ENCODE measurements at places on chromosomes 1 and 21.

DNA sequence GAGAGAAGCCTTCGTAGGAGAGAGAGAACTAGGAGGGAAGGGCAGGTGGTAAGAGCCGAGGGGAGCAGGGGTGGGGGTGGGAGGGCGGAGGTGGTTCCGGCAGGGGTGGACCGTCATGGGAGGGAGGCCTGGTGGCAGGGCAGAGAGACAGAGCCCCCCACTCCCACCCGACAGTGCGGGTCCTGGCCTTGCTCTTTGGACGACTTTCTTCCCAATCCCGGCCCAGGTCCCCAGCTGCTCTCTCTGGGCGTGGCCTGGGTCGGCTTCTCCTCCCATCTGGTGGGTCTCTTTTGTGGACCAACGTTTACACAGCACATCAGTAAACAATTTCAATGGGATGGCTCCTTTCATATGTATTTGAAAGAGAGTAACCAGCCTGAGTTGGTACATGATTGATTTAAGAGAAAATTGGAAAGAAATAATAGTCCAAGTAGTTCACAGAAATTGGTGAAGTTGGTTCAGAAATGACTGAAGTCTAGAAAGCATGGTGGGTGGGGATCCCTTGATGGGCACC lies 56.9 kb downstream of the LDLRAD2 start:
- H3K4me1 ChIP-seq: peaks cover 16% of the 10 kb centered on the region
- H3K4me3 ChIP-seq: no peak overlapping the region
- no peak for DNase-seq
- peaks cover 50% of the 10 kb centered on the region for H3K36me3 ChIP-seq
- peak overlapping the region; percentile 67 for H3K27ac ChIP-seq
- no peaks in the 10 kb centered on the region for H3K27me3 ChIP-seq

DNA sequence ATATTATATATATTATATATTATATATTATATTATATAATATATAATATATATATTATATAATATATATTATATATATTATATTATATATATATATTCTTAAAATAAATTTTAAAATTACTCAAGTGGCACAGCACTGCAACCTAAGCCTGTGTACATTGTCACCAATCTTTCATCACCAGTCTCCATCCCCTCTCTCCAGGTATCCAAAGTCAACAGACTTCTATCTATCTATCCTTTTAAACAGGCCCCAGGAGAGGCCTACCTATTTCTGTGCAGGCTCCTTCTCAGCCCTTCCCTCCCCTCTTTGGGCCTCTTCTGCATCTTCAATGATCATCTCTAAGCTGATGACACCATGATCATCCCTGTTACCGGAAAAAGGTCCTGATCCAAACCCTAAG lies 111.7 kb downstream of the RHOU start:
- H3K27ac ChIP-seq: no peak overlapping the region
- no peaks in the 10 kb centered on the region for H3K4me1 ChIP-seq
- DNase-seq: no peak
- H3K36me3 ChIP-seq: no peaks in the 10 kb centered on the region
- no peaks in the 10 kb centered on the region for H3K27me3 ChIP-seq
- no peak overlapping the region for H3K4me3 ChIP-seq

DNA sequence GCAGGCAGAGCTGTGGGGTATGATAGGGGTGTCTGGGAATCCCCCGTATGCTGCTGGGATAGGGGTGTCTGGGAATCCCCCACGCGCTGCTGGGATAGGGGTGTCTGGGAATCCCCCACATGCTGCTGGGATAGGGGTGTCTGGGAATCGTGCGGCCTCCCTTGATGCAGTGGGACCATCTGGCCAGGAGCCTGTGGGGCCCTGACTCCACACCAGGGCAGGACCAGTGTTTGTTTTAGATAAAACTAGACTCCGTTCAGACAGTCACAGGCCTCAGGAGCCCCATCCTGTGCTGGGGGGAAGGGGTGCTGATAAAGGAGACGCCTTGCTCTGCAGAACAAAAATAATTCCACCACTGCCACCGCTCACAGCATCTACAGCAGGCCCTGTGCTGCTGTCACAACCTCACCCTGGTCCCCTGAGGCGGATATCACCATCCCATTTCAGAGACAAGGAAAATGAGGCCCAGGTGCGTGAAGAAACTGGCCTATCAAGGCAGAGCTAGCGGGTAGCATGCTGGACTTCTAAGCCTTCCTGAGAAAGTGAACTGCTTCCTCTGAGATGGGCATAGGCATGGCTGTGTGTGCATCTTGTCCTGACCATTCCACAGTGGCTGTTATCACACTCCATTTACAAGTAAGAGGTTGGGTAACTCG lies 24.0 kb downstream of the ECE1 start:
- peaks cover 80% of the 10 kb centered on the region for H3K4me1 ChIP-seq
- H3K27ac ChIP-seq: peak overlapping the region; percentile 44
- DNase-seq: no peak
- no peaks in the 10 kb centered on the region for H3K36me3 ChIP-seq
- no peak overlapping the region for H3K4me3 ChIP-seq
- no peaks in the 10 kb centered on the region for H3K27me3 ChIP-seq

GRCh38 chr1:62333441-62333840 lies 14.2 kb upstream of the KANK4 start:
- H3K27ac ChIP-seq: no peak overlapping the region
- no peak overlapping the region for H3K4me3 ChIP-seq
- peaks cover 13% of the 10 kb centered on the region for H3K4me1 ChIP-seq
- H3K36me3 ChIP-seq: no peaks in the 10 kb centered on the region
- H3K27me3 ChIP-seq: no peaks in the 10 kb centered on the region

- no peak for DNase-seq
- no peaks in the 10 kb centered on the region for H3K27me3 ChIP-seq
- peak overlapping the region; percentile 7 for H3K27ac ChIP-seq
- H3K4me1 ChIP-seq: peaks cover 32% of the 10 kb centered on the region
Measured at GRCh38 chr1:24294228-24294672, 24.9 kb upstream of the GRHL3 start.

DNA sequence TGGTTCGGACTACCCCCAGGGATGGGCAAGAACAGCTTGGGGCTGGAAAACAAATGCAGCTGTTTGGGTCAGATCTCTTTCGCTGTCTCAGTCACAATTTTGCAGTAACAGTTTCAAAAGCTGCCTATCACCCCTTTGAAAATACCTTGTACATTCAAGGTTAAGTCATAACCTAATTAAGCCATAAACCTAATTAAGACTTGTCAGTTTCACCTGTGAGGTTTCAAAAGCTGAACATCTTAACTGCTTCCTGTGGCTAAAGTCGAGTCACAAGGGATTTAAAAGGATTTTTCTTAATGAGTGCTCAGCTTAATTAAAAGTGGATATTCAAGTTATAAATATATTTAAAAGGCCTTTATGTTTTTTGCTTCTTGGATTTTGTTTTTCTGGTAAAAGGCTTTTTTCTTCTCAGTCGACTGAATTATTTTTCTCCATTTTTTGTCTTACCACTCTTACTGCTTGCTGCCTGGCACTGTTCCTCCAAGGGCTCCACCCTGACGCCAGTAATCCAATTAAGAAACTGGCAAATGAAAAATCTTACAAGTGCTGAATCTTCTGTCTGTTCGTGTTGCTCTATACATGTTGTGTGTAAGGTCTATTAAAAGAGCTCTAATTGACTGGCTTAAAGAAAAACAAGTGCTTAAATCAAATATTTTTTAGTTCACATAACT lies 31.3 kb downstream of the CBR1 start:
- H3K27ac ChIP-seq: no peak overlapping the region
- H3K4me3 ChIP-seq: no peak overlapping the region
- no peaks in the 10 kb centered on the region for H3K27me3 ChIP-seq
- H3K36me3 ChIP-seq: no peaks in the 10 kb centered on the region
- H3K4me1 ChIP-seq: peaks cover 7% of the 10 kb centered on the region

DNA sequence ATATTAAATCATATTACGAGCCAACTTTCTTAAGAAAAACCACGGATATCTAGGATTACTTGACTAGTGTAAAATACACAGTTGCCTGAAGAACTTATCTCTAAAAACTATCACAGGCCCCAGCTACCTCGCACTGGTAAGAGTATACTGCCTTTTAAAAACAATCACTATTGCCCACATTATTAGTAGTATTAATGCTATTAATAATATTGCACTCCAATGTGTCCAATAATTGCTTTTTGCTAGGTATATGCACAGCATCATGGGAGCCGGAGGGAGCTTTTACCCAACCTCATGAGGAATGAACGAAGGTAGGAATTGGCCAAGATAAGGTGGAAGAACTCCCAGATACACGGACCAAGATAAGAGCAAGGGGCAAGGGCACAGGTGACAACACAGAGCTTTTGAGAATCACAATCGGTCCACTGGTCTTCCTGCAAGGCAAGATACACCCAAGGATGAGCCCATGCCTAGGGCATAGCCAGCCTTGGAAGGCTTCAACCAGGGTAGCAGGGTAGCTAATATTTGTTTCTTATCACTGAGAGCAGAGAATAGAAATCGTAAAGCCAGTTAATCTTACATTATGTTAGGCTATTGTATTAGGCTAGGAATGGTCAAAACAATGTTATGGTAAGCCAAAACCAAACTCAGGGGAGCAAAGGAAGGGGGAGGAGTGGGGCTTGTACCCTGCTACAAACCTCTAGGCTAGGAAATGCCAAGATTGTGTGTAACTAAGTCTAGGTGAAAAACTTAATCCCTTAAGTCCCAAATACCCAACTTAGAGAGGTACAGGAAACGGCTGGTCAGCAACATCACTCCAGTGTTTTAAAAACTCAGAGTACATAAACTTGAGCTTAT lies 9.4 kb downstream of the GLUL start:
- H3K4me3 ChIP-seq: no peak overlapping the region
- peaks cover 29% of the 10 kb centered on the region for H3K4me1 ChIP-seq
- DNase-seq: no peak
- no peaks in the 10 kb centered on the region for H3K27me3 ChIP-seq
- peak overlapping the region; percentile 40 for H3K27ac ChIP-seq

GRCh38 chr1:158396646-158397045 lies 2.6 kb downstream of the OR10T2 start:
- H3K27me3 ChIP-seq: no peaks in the 10 kb centered on the region
- H3K36me3 ChIP-seq: no peaks in the 10 kb centered on the region
- no peak overlapping the region for H3K4me3 ChIP-seq
- H3K27ac ChIP-seq: no peak overlapping the region
- DNase-seq: no peak

- no peaks in the 10 kb centered on the region for H3K27me3 ChIP-seq
- DNase-seq: no peak
- no peak overlapping the region for H3K27ac ChIP-seq
- peaks cover 6% of the 10 kb centered on the region for H3K4me1 ChIP-seq
- H3K4me3 ChIP-seq: no peak overlapping the region
Measured at GRCh38 chr1:1282998-1283397, 2.8 kb downstream of the SCNN1D start.

DNA sequence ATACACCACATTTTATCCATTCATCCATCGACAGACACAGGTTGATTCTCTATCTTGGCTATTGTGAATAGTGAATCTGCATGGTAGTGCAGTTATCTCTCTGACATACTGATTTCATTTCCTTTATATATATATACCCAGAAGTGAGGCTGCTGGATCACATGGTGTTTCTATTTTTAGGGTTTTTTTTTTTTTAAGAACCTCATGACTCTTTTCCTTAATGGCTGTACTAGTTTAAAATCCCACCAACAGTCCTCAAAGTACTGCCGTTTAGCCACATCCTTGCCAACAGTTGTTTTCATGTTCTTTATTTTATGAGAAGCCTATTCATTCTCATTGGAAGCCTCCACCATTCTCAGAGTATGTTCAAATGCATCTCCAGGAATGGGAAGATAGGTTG lies 258.7 kb upstream of the SNX7 start:
- H3K27me3 ChIP-seq: no peaks in the 10 kb centered on the region
- H3K4me3 ChIP-seq: no peak overlapping the region
- no peaks in the 10 kb centered on the region for H3K36me3 ChIP-seq
- no peak for DNase-seq

- H3K36me3 ChIP-seq: no peaks in the 10 kb centered on the region
- H3K4me3 ChIP-seq: peak overlapping the region; percentile 98
- peaks cover 29% of the 10 kb centered on the region for H3K4me1 ChIP-seq
- peak; percentile 72 for DNase-seq
Measured at GRCh38 chr21:33325222-33326067, 675 bp downstream of the IFNAR1 start.

DNA sequence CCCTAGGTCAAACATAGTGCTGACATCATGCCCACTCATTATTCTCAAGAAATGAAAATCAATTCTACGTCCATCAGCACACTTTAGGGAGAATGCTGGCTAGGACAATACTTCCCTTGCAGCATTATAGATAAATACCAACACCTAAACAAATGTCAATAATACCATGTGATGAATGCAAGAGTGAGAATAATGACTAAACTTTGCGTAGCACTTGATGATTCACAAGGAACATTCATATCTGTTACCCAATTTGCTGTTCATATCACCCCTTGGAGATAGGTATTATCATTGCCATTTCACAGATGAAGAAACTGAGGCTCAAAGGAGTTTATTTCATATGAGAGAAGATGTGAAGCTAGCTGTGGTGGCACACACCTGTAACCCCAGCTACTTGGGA lies 24.8 kb upstream of the EPS15 start:
- no peak overlapping the region for H3K4me3 ChIP-seq
- no peaks in the 10 kb centered on the region for H3K27me3 ChIP-seq
- H3K36me3 ChIP-seq: no peaks in the 10 kb centered on the region

DNA sequence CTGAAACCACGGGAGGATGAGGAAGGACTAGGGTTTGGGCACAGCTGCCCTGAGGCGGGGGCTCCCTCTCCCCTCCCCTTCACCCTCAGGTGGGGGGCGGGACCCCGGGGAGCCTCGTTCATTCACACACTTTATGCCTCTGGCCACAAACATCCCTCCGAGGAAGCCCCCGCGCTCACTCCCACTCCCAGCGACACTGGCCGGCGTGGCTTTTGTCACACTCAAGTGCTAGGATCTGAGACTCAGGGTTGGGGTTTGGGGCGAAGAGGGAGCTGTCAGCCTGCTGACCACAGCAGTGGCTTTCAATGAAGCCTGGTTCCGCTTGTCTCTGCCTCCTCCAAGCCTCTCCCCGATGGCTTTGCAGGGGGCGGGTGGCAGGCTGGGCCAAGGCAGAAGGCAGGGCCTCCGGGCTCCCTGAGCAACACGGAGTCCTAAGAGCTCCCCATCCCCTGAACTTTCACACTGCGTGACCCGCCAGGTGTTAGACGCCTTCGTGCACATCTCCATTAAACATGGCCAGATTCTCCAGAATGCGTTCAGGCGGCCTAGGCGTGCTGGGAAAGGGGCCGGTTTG lies 178.1 kb downstream of the NPHP4 start:
- H3K27ac ChIP-seq: no peak overlapping the region
- H3K36me3 ChIP-seq: no peaks in the 10 kb centered on the region
- H3K27me3 ChIP-seq: no peaks in the 10 kb centered on the region
- no peak overlapping the region for H3K4me3 ChIP-seq

GRCh38 chr1:70486676-70487458 lies 75.8 kb downstream of the CTH start:
- no peak overlapping the region for H3K27ac ChIP-seq
- H3K27me3 ChIP-seq: no peaks in the 10 kb centered on the region
- peak; percentile 26 for DNase-seq
- peaks cover 6% of the 10 kb centered on the region for H3K4me1 ChIP-seq
- H3K36me3 ChIP-seq: no peaks in the 10 kb centered on the region
- no peak overlapping the region for H3K4me3 ChIP-seq

DNA sequence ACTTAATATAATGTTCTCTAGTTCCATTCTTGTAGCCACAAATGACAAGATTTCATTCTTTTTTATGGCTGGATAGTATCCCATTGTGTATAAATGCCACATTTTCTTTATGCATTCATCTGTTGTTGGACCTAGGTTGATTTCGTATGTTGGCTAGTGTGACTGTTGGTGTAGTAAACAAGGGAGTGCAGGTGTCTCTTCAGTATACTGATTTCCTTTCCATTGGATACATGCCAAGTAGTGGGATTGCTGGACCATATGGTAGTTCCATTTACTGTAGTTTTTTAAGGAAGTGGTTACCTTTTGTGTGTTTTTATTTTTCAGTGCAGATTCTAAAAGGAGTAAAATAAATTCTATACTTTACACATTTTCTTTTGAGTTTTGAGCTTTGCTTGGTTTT lies 5.7 kb downstream of the PARK7 start:
- peaks cover 56% of the 10 kb centered on the region for H3K36me3 ChIP-seq
- peak overlapping the region; percentile 53 for H3K27ac ChIP-seq
- no peaks in the 10 kb centered on the region for H3K27me3 ChIP-seq
- H3K4me1 ChIP-seq: peaks cover 28% of the 10 kb centered on the region
